EL (cell line): ENCODE measurements at places on chromosomes 5 and 9.

DNA sequence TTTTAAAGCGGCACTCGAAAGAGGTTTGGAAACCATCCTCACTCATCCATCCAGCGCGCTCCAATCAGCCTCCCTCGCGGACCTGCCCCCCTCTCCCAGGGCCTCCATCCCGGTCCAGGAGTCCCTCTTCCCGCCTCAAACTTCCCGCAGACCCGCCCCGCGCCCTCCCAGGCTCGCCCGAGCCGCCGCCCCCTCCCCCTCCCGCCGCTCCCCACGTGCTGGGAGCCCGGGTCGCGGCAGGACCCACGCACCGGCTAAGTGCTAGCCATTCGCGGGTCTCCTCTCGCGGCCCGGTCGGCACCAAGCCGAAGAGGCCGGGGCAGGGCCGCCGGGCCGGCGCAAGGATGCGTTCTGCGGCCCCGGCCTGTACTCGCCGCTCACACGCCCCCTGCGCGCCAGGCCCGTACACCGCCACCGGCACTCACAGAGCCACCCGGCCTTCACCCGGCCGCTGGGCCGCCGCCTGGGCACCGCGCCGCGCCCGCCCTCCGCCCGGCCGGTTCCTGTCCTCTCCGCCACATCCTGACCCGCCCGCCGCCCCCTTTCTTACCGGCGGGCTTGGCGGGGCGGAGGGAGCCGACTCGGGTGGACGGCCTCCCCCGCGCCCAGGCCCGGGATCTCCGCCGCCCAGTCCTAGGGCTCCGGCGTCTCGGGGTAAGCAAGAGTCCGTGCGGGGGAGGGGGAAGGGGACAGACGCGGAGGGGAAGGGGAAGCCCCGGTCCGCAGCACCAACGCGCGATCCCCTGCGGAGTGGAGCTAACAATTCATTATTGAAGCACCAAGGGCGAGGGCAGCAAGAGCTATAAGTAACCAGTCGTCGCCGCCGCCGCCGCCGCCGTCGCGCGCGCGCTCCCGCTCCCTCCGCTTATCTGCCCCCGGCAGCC lies 576 bp downstream of the CHD1 start:
- DNase-seq = peak; percentile 69

GRCh38 chr5:39794513-39795210 lies 369.9 kb upstream of the DAB2 start:
- DNase-seq = peak; percentile 26

DNA sequence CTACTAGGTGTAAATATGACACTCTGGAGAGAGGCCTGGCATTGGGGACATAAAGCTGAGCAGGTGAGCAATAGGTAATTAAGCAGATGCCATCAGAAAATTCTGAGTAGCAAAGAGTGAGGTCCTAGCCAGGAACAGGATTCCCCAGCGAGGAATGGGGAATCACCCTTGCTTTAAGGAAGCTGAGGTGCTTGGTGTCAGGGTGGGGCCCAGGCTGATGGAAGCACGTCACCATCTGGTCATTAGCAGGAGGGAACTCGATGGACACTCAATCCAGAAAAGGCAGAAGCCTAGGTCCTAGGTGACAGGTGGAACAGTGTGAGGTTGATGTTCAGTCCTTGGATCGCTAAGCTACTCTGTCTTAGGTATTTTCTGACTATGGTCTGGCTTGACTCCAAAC lies 562.7 kb upstream of the DAP start:
- DNase-seq = no peak

DNA sequence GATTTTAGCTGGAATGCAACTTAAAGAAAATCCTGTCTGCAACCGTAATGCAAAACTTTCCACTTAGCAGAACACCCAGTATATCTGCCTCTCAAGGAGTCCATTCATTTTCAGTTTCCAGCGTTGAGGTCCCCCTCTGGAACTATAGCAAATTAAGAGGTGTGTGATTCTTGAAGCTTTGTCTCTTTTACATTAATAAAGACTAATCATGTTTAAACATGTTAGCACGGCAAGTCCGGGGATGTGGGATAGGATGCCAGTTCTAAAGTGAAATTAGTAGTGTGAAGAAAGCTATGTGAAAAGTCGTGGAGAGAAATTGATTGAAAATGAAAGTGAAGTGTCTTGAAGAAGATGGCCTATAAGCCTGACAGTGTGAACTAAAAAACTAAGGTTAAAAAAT lies 429.1 kb downstream of the NR2F1-AS1 start:
- DNase-seq = no peak

DNA sequence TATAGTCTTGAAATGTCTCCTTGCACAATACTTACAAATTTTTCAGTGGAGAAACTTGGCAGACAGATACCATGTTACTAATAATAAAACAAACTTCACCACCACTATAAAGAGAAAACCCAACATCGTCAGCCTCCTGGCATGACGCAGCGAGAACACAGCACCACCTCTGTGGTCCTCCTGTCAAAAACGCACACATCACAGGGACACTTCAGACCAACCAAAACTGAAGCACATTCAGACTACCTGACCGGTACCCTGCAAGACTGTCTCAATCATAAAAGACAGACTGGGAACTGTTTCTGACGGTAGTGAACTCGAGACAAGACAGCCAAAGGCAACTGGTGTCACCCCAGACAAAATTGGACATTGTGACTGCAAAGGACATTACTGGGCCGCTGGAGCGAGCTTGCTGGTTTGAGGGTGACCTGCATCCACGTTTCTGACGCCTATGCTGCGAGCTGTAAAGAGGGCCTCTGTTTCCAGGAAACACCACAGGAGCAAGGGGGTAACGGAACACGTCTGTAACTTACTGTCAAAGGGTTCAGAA lies 34.4 kb downstream of the NSUN2 start:
- DNase-seq = no peak

GRCh38 chr9:132582276-132582785 lies at the start of gene BARHL1:
BARHL1 (plus strand) TSS chr9:132582606; CDS start chr9:132582798, 192 bp downstream.
- DNase-seq = no peak

DNA sequence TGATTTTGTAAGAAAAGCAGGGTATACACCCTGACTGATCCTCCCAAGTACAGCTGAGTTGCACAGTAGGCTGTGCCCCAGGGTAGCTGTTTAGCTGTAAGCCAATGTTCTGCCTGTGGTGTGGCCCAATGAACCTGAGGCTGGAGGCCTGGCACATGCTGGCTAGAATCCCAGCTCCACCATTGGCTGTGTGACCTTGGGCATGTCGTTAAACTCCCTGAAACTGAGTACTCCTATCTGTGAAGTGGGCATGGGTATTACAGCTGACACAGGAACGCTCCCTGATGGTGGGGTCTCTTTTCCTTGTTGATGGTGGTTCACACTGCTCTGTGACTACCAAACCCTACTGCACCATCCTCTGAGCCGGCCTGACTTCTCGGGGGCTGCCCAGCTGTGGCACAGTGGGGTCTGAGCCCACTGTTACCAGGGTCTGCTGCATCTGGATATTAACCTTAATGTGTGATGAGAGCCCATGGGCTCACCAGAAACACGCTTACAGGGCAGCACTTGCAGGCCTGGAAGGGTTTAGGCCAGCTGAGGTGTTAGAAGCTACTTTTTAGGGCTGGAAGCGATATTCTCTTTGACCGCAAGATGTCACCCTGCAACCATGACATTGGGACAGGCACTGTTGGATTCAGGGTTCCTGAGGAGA lies 7.0 kb upstream of the GADD45G start:
- DNase-seq = peak; percentile 58

GRCh38 chr9:108188976-108189375 lies 666.8 kb downstream of the ACTL7B start:
- no peak for DNase-seq
